Type B pancreatic cell (in vitro differentiated cells): ENCODE measurements at places on chromosomes 1 and 21.

- H3K4me1 ChIP-seq, result peaks cover 9% of the 10 kb centered on the region
- no peak overlapping the region for H3K4me3 ChIP-seq
- peaks cover 18% of the 10 kb centered on the region for H3K27me3 ChIP-seq
Measured at GRCh38 chr1:177092001-177092400, 72.5 kb downstream of the ASTN1 start.

GRCh38 chr1:1092894-1093609 is 18.9 kb upstream of the RNF223 start:
- H3K4me3 ChIP-seq, result no peak overlapping the region
- no peaks in the 10 kb centered on the region for H3K27me3 ChIP-seq
- peak; percentile 58 for DNase-seq
- no peaks in the 10 kb centered on the region for H3K4me1 ChIP-seq
- H3K36me3 ChIP-seq, result peaks cover 4% of the 10 kb centered on the region

DNA sequence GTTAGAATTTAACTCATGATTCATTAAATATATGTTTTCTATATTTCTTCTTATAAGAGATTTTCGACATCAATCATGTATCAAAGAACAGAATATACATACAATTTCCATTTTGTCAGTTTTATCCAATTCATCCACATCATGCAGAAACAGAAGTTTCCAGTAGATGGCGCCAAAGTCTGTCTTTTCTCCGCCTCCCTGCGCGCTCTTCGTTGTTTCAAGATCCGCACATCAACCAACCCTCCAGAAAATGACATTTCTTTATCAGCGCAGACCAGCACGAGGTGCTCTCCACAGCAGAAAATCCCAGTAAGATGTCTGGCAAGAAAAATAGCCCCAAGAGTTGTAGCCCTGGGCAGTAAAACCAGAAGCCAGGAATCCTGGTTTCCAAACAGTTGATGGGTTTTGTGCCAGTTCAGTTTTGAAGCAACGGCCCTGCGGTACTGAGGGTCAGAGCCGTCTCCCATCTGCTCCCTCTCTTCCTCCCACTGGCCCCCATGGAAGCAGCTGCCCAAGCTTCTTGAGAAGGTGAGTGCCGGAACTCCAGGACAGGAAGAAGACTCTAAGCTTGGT is 38.6 kb upstream of the GPR137B start:
- peak overlapping the region; percentile 15 for H3K27ac ChIP-seq
- peaks cover 5% of the 10 kb centered on the region for H3K4me1 ChIP-seq
- no peaks in the 10 kb centered on the region for H3K36me3 ChIP-seq
- H3K27me3 ChIP-seq, result no peaks in the 10 kb centered on the region

- no peak overlapping the region for H3K4me3 ChIP-seq
- peaks cover 3% of the 10 kb centered on the region for H3K27me3 ChIP-seq
- no peak overlapping the region for H3K27ac ChIP-seq
- H3K4me1 ChIP-seq, result peaks cover 54% of the 10 kb centered on the region
Measured at GRCh38 chr1:22846458-22846857, 126.2 kb downstream of the LACTBL1 start.

- peaks cover 5% of the 10 kb centered on the region for H3K36me3 ChIP-seq
- H3K4me3 ChIP-seq, result no peak overlapping the region
- no peaks in the 10 kb centered on the region for H3K27me3 ChIP-seq
- H3K27ac ChIP-seq, result no peak overlapping the region
- no peak for DNase-seq
Measured at GRCh38 chr1:207849646-207850045, 61.3 kb downstream of the CD34 start.

- H3K27ac ChIP-seq, result peak overlapping the region; percentile 84
- H3K27me3 ChIP-seq, result peaks cover 4% of the 10 kb centered on the region
- peak overlapping the region; percentile 87 for H3K4me3 ChIP-seq
- peaks cover 31% of the 10 kb centered on the region for H3K4me1 ChIP-seq
Measured at GRCh38 chr1:36322041-36322785, 1.2 kb downstream of the EVA1B start.

DNA sequence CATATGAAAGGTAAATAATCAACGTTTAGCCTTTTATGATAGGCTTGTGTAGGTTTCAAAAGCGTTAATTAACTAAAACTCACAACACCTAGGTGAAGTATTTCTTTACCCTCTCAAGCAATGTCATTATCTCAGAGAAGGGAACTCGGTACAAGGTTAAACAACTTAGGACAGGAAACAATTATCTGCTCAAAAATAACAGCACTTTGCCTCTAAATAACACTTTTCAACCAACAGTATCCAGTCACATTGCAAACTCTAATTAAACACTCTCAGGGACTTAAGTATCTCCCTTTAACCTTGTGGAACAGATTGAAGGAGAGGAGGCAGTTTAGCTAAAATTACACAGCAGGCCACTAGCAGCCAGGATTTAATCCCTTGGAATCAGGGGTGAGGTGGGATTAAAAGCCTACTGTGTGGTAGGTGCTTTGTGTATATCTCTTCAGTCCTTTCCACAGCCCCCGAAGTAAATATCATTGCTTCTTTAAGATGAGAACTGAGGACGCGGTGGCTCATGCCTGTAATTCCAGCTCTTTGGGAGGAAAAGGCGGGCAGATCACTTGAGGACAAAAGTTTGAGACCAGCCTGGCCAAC is 5.2 kb upstream of the AKNAD1 start:
- no peaks in the 10 kb centered on the region for H3K36me3 ChIP-seq
- H3K27me3 ChIP-seq, result no peaks in the 10 kb centered on the region
- H3K4me3 ChIP-seq, result no peak overlapping the region
- DNase-seq, result no peak

DNA sequence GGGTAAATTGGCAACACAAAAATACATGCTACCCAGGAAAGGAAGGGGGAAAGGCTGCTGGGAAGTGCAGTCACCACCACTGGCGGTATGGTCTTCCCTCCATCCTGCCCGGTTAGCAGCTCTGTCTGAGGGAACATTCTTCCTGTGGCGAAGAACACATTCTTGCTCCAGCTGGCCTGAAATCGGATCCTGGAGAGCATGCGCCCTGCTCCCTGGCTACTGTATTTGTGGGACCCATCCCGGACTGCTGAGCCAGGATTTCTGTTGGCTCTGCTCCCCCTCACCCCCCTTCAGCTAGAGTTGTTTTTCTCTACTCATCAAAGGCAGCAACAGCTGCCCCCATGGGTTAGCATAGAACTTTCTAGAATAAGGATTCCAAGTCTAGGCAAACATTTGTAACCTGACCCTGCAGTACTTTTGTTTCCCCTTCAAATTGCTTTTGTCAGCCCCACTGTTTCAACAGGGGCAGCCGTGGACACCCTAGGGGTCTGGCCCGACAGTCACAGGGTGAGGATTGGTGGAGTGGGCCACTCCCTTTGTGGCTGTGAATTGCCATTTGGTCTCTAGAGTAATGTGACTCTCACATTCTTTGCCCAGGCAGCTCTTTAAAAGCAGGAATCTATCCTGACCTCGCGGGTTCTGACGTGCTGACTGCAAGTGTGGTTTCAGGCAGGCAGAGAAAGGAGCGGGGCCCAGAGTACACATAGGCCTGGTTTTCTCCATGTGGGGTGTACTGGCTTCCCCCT is 157.7 kb downstream of the TOMM20 start:
- H3K36me3 ChIP-seq, result no peaks in the 10 kb centered on the region
- DNase-seq, result no peak
- no peaks in the 10 kb centered on the region for H3K27me3 ChIP-seq

GRCh38 chr1:203271018-203271743 is 34.1 kb upstream of the BTG2 start:
- no peak overlapping the region for H3K27ac ChIP-seq
- no peaks in the 10 kb centered on the region for H3K36me3 ChIP-seq
- H3K27me3 ChIP-seq, result peaks cover 2% of the 10 kb centered on the region
- H3K4me3 ChIP-seq, result no peak overlapping the region
